ENCODE measurements at places on chromosomes 2 and 18. TPM values are rescaled to one million over a fixed set of nuclear protein-coding genes. Genes with fewer than 3 reads are reported as not detected.

Gene SLC25A12
- 19.6 TPM for total RNA-seq

DNA sequence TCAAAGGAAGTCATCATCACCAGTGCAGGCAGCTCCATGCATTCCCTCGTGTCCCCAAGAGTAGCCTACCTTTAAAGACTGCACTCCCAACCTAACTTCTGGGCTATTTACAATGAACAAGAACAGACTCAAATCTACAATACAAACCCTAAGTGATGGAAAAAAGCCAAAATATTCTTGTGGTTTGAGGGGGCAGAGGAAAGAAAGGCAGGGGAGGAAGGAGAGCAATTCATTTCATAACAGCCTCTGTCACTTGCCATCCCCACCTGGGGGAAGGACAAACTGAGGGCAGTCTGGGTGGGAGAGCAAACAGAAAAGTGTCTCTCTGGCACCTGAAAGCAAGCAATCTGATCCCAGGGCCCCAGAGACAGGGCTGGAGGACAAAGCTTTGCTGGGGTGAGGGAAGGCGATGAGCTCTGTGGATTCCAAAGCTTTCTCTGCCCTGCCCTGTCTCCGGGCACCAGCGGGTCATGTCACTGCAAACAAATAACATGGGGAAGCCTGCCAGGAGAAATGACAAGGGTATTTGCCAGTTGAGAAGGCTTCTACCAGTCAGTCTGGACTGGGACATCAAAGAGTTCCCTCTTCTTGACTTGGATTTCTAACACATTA, 528.0 kb upstream of the TNP1 start:
- no peak for DNase-seq

DNA sequence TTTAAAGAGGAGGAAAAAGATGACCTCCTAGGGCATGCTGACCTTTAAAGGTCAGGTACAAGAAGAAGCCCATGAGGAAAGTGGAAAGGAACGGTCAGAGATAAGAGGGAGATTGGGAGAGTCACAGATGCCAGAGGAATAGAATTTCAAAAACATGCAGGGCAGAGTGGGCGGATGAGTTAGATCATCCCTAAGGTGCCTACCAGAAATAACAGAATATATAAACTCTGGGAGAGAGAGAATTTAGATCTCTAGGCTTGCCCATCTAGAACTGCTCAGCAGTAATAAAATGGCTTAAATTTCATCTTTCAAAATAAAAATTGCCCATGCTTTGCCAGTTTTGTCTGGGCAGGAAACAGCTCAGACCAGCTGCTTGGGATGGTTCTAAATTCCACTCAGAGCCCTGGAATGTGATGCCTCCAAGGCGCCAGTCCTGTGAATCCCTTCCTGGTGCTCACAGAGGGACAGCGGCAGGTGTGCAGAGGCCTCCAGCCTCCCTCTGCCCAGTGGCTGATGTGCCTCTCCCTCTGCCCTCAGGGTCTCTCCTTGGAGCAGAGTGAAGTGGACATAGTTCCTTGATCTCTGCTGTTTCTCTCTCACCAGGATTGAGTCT, 130.9 kb downstream of the ANTXR1 start:
- DNase-seq, result no peak

DNA sequence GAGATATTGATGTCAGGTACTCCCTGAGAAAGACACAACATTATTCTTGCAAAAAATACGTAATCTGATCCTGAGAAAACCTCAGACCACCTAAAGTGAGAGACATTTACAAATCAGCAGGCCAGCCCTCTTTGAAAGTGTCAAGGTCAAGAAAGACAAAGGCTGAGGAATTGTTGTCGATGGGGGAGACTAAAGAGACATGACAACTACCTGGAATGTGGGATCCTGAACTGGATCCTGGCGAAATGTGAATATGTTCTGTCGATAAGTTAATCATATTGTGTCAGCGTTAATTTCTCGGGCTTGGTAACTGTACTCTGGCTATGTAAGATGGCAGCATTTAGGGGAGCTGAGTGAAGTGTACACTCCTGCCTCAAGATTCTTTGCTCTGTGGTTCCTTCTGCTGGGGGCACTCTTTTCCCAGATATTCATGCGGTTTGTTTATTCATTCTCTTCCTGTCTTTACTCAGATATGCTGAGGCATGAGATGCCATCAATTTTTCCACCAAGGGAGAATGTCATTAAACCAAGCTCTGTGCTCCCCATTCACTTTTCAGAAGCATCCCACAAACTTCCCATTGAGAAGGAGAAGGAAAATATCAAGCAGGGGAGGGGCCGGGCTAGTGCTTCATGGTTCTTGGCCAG, 154.9 kb downstream of the CAPN13 start:
- DNase-seq, result no peak

DNA sequence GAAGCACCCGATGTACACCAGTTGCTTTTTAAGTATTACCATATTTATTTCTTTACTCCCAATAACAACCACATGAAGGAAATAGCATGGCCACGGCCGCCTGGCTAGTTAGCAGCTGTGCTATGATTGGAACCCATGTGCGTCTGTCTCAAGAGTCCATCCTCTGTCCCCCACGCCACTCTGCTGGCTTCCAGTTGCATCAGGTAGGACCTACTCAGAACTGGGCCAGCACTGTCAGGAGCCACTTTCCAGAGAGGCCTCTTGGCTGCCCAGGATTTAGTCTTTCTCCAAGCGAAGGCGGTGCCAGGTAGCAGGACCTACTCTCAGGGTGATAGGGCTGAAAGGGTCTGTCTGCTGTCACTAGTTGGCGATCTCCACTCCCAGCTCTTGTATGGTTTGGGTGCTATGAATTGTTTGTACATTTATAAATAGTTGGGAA, 22.1 kb downstream of the ASB18 start:
- no peak for DNase-seq

Data from B cell (primary cell).